ENCODE measurements at places on chromosomes 12 and 14. TPM values are rescaled to one million over a fixed set of nuclear protein-coding genes. Genes with fewer than 3 reads are reported as not detected.

DNA sequence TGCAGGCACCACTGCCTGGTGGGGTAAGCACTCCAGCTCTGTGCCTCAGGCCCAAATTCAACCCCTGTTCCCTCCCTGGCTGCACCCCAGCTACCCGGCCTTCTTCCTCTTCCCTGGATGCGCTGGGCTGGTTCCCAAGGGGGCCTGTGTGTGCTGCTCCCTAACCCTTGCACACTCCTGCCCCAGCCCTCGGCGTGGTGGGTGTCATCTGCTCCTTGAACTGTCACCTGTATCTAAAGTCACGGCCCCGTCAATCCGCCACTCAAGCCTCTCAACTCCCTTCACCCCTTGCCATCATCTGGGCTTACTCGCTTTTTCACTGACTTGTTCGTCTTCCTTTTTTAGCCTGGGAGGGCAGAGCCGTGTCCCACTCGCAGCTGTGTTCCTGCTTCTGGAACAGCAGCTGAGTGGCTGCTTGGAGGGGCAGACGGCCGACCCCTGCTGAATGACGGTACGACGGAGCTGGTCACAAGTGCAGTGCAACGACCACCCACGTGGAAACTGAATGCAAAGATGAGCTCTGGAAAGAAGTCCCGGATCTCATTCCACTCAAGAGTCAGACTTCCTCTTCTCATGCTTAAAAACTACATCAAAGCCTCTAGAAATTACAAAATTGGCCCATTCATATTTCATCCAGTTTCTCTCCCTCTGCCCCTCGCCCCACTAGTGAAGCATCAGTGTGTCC lies 138.9 kb downstream of the PIWIL1 start:
- no peak overlapping the region for H3K27ac ChIP-seq
- H3K27me3 ChIP-seq = peaks cover 6% of the 10 kb centered on the region
- no peak overlapping the region for H3K4me3 ChIP-seq
- no peaks in the 10 kb centered on the region for H3K36me3 ChIP-seq

DNA sequence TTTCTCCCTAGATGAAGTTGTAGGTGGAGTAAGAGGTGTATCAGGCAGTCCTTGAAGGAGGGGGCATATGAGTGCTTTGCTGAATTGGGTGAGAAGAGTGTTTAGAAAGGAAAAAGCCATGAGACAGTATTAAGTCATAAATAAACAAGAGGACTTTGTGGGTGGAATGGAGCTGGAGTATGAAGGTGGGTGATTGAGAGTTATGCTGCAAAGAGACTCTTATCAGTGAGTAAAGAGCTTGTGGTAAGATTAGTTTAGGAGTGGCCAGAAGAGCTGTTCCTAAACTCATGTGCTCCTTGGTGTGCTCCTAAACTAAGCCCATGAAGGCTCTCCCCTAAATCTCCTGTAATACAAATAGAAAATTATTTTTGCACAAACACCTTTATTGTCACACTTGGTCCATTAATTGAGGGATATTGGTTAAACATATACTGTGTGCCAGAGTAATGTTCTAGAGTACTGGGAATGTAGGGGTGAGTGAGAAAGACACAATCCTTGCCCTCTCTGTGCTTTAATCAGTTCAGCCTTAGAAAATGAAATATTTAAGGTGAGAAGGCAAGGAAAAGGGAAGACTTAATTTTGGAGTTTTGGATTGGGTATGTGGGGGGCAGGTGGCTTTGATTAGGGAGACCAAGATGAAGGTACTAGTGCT lies 9.8 kb downstream of the CHPT1 start:
- DNase-seq = no peak
- peaks cover 19% of the 10 kb centered on the region for H3K4me1 ChIP-seq
- peaks cover 7% of the 10 kb centered on the region for H3K36me3 ChIP-seq
- no peaks in the 10 kb centered on the region for H3K27me3 ChIP-seq

DNA sequence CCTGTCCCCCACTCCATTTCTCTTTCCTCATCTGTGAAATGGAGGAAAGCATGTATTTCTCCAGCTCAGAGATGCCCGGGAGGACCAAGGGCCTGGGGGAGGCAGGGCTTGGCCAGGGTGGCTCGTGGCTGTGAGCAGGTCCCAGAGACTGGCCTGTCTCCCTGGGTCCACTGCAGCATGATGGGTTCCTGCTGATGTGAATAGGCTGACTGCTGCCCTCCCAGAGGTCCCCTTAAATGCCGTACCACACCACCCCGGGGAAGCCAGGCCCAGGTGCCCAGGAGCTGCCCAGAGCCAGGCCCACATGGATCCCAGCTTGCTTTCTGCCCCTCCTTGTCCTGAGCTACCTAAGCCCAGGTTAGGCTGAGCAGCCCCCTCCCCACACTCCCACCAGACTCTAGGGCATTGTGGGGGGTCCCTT lies 158.2 kb upstream of the C14orf180 start:
- no peaks in the 10 kb centered on the region for H3K4me1 ChIP-seq
- H3K36me3 ChIP-seq = no peaks in the 10 kb centered on the region
- no peaks in the 10 kb centered on the region for H3K27me3 ChIP-seq
- H3K4me3 ChIP-seq = no peak overlapping the region
- no peak for DNase-seq

- no peak overlapping the region for H3K4me3 ChIP-seq
- no peaks in the 10 kb centered on the region for H3K27me3 ChIP-seq
- peaks cover 1% of the 10 kb centered on the region for H3K4me1 ChIP-seq
- no peaks in the 10 kb centered on the region for H3K36me3 ChIP-seq
Measured at GRCh38 chr12:117038023-117038680, 61.1 kb downstream of the TESC start.

DNA sequence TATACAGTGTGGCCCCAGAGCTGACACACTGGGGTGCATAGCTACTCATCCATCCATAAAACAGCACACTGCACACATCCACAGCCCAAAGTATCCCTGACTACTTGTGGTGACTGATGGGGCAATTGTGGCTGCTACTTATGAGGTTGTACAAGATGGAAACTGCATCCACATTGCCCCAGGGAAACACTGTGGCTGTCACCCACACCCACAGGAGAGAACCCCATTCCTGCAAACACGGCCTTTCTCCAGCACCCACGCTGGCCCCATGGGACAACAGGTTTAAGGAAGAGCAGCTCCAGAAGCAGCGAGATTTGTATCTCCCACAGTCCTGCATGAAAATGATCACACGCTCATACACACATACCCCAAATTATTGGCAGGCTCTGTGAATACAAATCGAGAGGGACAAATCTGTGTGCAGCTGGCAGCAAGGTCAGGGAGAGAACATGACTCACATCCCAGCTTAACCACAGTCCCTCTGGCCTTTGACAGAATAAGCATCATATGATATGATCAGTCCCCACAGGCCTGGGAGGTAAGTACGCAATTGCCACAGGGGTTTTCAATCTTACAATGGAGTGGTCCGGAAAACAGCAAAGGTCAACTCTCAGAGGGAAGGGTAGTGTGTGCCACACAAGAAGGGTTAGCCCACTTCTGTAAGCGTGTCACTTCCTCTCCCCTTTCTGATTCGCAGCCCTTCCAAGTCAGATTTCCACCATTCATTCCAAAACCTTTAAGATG lies 61.9 kb downstream of the ESR2 start:
- peak; percentile 37 for DNase-seq
- H3K4me3 ChIP-seq = no peak overlapping the region
- H3K27me3 ChIP-seq = no peaks in the 10 kb centered on the region
- peaks cover 18% of the 10 kb centered on the region for H3K4me1 ChIP-seq
- H3K36me3 ChIP-seq = peaks cover 5% of the 10 kb centered on the region

Gene SSPN
- total RNA-seq = not detected

Gene SERPINA1
- total RNA-seq = 1.3 TPM

Data from activated naive CD8-positive, alpha-beta T cell treated with anti-CD3 and anti-CD28 coated beads for 36 hours (primary cell).